ENCODE measurements at places on chromosomes 16 and 17. TPM values are rescaled to one million over a fixed set of nuclear protein-coding genes. Genes with fewer than 3 reads are reported as not detected.
A peak's percentile ranks its signal among the peaks of the same experiment; 100 is the strongest.

GRCh38 chr16:84662471-84662870 lies 14.2 kb downstream of the KLHL36 start:
- DNase-seq, result no peak

- peak; percentile 24 for DNase-seq
Observed at GRCh38 chr16:11024333-11025053, 80.1 kb downstream of the CLEC16A start.

DNA sequence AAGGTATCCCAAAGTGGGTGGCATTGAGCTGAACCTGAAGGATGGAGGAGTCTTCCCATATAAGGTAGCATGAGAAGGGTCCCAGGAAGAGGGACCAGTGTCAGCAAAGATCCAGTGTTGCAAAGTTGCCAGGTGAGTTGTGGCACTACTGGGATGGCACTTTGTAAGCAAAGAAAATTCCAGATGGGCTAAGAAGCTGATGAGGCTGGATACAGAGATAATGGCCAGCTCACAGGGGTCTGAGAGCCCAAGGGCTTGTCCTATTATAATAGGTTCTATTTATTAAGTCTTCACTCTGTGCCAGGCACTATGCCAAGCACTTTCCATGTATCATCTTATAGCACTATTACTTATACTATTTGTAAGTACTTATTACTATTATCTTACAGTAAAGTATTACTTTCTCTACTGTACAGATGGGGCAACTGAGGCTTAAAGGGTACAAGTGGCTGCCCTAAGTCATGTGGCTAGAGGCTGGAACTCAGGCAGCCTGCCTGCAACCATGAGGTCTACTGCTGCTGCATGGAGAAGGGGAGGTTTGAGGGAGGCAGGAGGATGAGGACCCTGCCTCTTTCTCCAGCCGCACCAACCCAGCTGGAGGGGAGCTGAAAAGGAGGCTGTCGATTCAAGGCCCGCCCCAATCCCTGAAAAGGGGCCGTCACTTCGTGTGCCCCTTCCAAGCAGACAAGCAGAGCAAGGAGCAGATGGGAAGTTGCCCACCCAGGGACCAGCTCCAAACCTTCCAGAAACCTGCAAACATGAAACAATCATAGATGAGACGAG lies 86.5 kb downstream of the C16orf78 start:
- peak; percentile 41 for DNase-seq

GRCh38 chr16:53611179-53611696 lies 92.4 kb downstream of the RPGRIP1L start:
- no peak for DNase-seq

CCL15 gene
- total RNA-seq, result not detected

DNA sequence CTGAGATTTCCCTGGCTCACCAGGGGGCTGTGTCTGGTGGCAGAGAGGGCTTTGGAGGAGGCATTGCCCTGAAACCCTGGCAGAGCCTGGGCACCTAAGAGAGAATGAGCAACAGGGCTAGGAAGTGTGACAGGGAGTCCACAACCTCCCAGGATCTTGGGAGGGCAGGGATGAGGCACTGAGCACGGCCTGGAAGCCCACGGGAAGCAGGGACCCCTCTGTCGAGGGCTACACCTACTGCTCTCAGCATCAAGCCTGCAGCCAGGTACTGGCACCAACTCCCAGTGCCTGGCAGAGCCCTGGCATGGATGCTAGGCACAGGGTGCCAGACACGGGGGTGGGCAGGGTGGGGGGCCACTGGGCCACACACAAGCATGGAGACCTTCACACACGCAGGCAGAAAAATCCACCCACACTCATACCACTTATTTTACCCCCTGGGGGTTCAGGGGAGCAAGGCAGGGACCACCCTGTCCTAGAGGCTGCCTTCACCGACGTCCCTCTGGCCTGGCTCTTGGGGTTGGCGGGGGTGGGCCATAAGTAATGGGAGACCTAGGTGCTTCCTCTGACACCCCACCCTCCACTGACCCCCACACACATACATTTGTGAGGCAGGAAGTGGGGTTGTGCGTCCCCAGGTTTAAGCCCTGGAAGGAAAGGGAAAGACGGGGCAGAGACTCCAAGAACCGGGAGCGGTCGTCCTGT lies 970 bp upstream of the HSD11B2 start:
- DNase-seq, result no peak

Data from suprapubic skin (tissue), 4 donors.